GM20000 (cell line): ENCODE measurements at places on chromosomes 4 and X.

GRCh38 chr4:153663667-153664066 lies 20.4 kb upstream of the TLR2 start:
- DNase-seq, result no peak

GRCh38 chr4:61992351-61992750 lies 792.2 kb downstream of the ADGRL3 start:
- DNase-seq, result no peak

DNA sequence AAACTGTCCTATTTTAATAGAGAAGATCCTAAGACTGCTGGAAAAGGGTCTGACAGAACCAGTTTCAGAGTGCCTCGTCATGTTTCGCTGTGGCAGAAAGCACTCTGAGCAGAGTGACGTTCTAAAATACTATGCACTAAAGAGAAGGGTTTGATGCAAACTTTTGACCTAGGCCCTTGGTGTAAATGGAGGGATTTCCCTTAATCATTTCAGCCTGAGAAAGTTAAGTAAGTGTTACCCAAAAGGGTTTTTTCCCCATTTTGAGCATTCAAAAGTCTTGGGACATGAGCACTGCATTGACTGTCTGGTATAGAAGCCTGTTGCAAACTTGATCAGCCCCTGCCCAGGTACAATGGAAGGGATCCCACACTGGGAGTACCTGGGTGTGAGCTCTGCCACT lies 157.5 kb upstream of the ATOH1 start:
- no peak for DNase-seq

- DNase-seq, result no peak
Observed at GRCh38 chrX:34332334-34332733, 200.2 kb upstream of the FAM47A start.

DNA sequence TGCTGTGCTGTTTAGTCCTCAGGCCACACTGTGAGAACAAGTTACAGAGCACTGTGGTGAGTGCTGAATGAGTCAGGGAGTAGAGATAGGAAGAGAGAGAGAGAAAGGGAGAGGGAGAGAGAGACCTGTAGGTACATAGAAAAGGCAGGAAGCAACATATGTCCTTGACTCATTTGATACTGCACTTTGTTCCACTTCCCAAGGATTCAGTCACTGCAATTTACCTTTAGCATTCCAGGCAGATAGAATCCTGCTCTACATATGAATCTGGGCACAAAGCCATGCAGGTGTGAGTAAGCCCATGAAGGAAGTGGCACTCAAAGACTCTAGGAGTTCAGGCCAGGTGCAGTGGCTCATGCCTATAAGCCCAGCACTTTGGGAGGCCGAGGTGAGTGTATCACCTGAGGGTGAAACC lies 1.0 kb upstream of the DAPP1 start:
- no peak for DNase-seq

- peak; percentile 76 for DNase-seq
Observed at GRCh38 chr4:56817840-56818491, 3.5 kb downstream of the SPINK2 start.

DNA sequence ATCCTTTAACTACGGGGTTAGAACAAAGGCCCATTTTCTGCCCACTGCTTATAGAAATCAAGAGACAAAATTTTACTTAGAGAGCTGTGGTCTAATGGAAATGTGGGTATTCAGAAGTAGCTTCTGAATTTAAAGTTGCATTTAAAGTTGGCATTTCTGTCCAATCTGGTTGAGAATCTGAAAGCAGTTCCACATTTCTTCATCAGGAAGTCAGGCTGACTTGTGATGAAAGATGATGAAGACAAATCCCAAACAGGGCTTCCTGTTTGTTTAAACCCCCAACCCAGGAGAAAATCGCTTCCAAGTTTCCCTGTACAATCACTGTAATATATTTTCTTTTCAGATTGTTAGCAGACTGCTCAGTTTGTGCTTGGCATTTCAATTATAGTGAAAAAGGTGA lies 345.3 kb downstream of the SPRY1 start:
- DNase-seq, result no peak

DNA sequence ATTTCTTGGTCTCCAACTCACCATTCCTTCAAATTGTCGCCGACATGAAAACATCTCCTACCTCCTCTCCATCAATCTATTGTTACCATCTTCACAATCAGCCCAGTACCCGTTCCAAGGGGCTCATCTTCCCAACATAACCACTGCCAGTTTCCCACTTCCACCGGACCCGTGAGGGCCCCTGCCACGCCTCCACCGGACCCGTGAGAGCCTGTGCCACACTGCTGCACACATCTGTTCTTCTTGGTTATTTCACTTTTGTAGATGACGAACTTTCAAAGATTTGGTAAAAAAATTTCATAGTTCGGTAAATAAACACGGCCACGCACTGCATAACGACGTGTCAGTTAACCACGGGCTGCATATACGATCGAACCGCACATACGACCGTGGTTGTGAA lies 65.0 kb downstream of the FAT1 start:
- DNase-seq, result no peak
